Head of caudate nucleus (tissue), 42 donors: ENCODE measurements at places on chromosomes 7 and 10.

DNA sequence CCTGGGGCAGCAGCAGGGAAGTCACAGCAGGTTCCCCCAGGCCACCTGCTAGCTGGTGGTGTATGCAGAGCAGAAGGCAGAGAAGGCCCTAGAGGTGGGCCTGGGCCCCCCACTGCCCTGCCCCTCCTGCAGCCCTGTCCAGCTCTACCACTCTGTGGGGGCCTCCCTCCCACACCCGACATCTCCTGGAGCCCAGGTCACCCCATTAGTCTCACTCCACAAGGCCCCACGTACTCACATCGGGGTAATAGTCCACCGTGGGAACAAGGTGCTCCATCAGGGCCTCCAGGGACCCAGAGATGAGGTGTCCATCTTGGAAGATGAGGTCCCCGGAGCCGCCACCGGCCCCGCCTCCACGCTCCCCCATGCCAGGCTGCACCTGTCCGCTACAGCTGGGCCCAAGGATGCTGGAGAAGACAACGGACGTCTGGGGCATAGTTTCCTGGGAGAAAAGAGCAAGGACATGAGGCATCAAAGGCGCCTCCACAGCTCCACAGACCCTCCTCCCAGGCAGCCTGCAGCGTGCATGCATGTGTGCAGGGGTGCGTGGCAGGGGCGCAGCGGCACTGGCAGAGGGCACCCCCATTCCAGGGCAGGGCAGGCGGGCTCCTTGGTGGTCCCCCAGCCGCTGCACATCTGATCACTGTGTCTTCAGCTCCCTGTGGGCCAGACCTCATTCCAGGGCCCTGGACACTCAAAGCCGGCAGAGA is 61.0 kb downstream of the RASGEF1A start:
- peak; percentile 1 for DNase-seq

GRCh38 chr7:94303695-94304094 is 91.0 kb upstream of the COL1A2 start:
- no peak for DNase-seq

GRCh38 chr7:158649279-158649678 is 55.3 kb downstream of the NCAPG2 start:
- no peak for DNase-seq

DNA sequence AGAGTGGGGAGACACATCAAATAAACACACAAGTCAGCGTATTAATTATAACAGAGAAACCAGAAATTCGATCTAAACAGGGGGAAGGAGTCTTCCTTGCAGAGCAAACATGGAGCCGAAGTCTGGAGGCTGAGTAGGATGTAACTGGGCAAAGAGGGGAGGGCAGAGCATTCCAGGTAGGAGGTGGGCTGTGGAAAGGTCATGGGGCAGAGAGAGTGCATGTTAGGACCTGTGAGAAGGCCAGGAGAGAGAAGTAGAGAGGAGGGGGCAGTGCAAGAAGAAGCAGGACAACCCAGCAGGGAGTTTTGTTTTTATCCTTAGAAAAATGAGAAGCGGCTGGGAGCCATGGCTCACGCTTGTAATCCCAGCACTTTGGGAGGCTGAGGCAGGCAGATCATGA is 130.8 kb upstream of the GPR26 start:
- DNase-seq, result no peak

GRCh38 chr10:35501923-35502322 is 103.2 kb upstream of the GJD4 start:
- no peak for DNase-seq

DNA sequence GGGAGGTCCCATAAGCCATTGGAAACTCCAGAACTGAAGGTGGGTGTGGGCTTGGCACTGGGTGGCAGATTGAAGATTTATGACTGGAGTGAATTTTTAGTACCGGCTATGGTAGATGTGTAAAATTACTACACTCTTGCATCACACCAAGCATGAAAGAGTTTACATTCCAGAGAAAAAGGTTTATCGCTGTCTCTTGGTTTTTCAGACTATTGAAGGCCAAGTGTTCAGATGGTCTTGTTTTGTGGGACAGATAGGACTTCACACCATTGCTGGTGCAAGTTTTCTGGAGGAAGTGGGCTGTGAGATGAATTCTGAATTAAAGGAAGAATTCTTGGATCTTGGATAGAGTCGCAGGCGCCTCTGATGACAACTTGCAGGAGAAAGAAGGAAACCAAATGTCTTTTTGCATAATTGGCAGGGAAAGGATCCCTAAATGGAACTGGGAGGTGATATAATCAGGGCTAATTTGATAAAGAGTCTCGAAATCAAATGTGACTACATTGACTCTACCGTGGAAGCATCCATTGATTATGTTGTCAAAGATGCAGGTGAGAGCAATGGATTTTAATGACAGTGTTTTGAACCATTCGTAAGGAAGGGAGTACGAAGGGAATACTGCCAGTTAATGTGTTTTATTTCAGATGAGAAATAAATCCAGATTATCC is 14.2 kb upstream of the NMT2 start:
- DNase-seq, result no peak

GRCh38 chr10:102653060-102653459 is 8.8 kb downstream of the TRIM8 start:
- no peak for DNase-seq

GRCh38 chr10:29353887-29354561 is 65.2 kb downstream of the LYZL1 start:
- DNase-seq, result no peak

DNA sequence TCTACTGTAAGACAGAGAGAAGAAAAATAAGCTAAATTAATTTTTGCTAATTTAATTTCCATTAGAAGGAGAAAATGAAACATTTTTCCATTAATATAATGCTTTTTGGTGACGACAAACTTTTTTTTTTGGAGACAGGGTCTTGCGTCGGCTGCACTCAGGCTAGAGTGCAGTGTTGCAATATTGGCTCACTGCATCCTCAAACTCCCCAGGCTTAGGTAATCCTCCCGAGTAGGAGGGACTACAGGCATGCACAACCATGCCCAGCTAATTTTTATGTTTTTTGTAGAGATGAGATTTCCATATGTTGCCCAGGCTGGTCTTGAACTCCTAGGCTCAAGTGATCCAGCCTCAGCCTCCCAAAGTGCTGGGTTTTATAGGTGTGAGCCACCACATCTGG is 229.8 kb upstream of the LRRN3 start:
- no peak for DNase-seq

DNA sequence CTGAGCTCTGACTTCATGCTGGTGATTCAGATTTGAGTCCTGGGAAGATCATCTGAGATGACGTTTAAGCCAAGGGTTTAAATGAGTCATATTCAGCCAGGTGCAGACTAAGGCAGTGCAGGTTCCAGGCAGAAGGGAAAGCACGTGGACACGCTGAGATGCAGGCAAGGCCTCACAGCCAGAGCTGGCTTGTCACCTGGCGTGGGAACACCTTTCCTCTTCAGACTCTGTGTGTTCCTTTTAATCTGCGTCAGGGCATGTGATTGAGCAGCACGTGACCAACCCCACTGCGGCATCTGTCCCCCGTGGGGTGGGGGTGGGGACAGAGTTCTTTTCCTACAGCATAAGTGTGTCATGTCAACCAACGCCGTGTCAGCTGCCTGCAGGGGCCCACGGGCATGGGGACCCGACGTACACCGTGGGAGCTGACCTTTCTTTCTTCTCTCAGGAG is 10.7 kb upstream of the IDI2 start:
- peak; percentile 37 for DNase-seq

DNA sequence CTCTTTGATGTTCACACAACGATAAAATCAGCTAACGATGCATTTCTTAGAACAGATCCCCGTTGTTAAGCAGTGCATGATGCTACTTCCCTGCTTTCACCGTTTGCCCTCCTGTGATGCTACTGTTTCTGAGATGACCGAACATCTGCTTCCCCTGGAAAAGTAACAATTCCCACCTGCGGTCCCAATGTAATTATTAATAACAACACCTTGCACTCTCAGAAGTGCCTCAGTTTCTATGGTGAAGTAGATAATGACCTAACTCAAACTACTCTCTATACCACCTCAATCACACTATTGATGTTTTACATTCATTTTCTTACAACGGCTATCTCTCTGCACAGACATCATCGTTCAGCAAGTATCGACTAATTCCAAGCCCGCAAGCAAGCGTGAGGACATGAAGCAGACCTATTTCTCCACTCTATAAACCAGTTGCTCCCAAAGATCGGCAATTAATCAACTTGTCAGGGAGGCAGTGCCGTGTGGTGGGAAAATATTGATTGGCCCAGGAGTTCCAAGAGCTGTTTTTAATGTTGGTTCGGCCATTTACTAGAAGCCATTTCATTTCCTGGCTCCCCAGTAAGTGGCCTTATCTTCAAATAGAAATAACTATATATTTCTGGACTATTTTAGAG is 42.7 kb downstream of the FAM107B start:
- no peak for DNase-seq

DNA sequence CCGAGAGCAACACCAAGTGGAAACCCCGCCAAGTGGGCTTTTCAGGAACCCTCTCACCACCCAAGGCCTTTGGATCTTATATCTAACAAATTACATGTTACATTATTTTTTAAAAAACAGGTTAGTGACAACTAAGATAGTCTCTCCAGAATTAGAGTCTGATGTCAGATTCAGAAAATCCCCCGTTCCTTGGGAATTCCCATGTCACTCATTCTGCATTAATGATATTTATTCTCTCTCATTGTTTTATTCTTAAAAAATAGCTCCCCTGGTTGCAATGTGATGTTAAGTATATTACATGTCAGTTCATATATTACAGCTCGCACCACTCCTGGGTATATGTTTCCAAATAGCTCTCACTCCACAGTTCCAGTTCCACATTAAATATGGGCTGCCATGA is 81.8 kb downstream of the WNT2 start:
- DNase-seq, result no peak

DNA sequence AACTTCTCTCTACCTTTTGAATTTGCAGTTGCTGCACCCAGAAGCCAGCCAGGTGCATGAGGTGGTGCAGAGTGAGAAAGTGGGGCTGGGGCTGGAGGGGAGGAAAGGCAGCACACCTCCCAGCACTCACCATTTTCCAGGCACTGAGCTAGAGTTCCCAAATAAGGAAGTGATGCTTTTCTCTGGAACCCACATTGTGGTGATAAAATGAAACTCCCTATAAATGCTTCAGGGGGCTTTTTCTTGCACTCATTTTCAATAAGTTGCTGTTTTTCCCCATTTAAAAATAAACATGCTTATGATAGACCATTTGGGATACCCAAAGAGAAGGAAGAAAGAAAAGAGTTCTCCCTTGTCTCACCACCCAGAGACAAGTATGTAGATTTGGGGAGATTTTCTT is 42.8 kb upstream of the TNS3 start:
- DNase-seq, result no peak

- no peak for DNase-seq
These were observed 339.9 kb upstream of the LRRN3 start for GRCh38 chr7:110750931-110751605.

DNA sequence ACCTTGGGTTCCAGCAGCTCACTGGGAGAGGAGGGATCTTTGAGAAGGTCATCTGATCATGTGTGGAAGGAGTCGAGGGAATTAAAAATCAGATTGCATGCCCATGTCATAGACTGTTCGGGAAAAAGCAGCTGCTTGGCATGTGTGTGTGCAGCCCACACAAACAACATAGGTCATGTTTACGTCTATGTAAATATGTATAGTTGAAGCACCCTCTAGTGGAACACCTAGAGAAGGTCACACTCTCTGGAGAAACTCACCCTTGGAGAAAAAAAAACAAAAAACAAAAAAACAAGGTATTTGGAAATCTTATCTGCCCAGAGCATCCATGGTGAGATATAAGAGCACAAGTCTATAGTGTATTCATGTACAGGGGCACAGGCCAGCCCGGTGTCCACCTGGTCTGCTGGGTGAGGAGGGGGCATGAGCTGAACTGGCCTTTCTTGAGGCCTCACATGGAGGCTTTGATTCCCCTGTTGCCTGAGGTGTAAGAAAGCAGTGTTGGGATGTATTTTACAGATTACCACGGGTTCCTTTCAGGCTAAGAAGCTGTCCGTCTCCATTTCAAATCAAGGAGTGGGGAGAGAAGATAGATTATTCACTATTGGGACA is 98.0 kb downstream of the NPY start:
- no peak for DNase-seq

GRCh38 chr10:77608281-77608680 is 29.3 kb downstream of the KCNMA1 start:
- DNase-seq, result no peak

DNA sequence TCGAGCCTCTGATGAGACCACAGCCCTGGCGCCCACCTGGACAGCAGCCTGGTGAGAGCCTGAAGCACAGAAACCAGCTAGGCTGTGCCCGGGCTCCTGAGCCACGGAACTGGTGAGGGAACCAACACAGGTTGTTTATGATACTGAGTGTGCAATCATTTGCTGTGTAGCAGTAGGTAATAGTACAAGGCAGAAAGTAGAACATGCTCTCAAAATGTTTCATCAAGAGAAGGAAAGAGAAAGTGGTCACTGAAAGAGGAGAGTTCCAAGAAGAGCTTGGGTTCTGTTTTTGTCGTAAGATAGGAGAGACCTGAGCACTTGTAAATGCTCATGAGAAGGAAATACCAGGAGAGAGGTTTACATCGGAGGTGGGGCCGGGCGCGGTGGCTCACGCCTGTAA is 208.2 kb downstream of the FAM107B start:
- DNase-seq, result no peak

DNA sequence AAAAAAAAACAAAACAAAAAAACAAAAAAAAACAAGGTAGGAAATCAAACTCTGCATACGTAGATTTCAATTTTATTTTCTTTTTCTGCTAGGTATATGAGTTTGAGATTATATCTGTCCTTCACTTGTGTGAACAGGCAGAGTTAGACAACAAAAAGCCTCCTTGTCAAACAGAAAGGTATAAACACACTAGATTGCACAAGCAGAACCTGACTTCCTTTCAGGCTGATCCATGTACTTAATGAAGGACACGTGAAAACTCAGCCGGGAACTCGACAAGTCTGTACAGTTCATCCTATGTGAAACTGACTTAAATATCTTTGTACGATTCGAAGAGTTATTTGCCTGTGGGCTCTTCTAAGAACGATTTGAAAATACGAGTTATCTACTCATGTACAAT is 254.1 kb downstream of the ARL4A start:
- no peak for DNase-seq

- no peak for DNase-seq
These were observed 28.3 kb downstream of the EMX2 start for GRCh38 chr10:117570880-117571279.

- no peak for DNase-seq
These were observed 157.4 kb downstream of the ST7 start for GRCh38 chr7:117110480-117111315.

- DNase-seq, result no peak
These were observed 211.3 kb upstream of the PPP2R2D start for GRCh38 chr10:131689486-131689885.
